ENCODE measurements at places on chromosomes 2 and 18. TPM values are rescaled to one million over a fixed set of nuclear protein-coding genes. Genes with fewer than 3 reads are reported as not detected.

Gene CHRND
- not detected for total RNA-seq

Gene XIRP2
- not detected for total RNA-seq

Gene NTSR2
- total RNA-seq, result not detected

Gene MAIP1
- total RNA-seq, result 30.4 TPM

GRCh38 chr2:3627500-3628100 is 30.4 kb upstream of the ALLC start:
- no peak overlapping the region for H3K4me3 ChIP-seq
- H3K4me1 ChIP-seq, result no peaks in the 10 kb centered on the region
- no peak overlapping the region for H3K27ac ChIP-seq
- no peaks in the 10 kb centered on the region for H3K36me3 ChIP-seq
- no peak for DNase-seq

Gene STARD7
- total RNA-seq, result 225 TPM

DNA sequence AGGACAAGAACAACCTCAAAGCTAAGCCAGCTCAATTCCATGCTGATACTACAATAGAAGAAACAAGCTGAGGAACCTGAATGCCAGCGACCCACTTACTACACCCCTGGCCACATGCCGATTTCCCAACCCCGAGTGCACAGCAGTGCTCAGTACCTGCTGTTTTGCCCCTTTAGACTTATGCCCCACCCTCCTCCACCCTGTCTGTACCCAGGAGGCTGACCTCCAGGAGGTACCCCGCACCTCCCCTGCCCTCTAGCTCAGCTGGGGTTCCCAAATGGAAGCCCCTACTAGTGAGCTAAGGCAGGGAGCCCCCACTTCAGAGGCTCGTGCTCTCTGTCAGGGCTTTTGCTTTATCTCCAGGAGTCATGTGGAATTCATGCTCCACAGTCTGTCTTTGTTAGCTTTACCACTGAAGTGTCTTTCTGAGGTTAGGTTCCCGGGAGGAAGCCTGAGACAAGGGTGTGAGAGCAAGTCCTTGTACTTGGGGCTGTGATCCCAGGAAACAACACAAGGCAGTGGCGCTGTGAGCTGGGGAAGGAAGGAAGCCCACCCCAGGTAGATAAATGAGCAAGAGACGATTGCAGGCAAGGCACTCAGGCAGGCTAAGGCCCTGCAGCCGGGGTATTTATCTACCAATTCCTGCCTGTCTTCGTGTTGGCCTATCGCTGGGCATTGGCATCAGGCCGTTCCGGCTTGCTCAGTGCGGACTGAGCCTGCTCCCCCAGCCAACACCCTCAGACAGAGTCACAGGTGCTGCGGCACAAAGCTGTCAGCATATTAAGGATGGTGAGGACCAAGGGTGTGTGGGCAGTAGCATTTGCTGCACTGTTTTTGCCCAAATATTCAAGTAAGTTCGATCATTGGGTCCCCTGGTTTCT is 220.5 kb downstream of the CYP26B1 start:
- H3K4me3 ChIP-seq, result no peak overlapping the region
- no peaks in the 10 kb centered on the region for H3K27me3 ChIP-seq
- H3K4me1 ChIP-seq, result no peaks in the 10 kb centered on the region
- DNase-seq, result no peak

DNA sequence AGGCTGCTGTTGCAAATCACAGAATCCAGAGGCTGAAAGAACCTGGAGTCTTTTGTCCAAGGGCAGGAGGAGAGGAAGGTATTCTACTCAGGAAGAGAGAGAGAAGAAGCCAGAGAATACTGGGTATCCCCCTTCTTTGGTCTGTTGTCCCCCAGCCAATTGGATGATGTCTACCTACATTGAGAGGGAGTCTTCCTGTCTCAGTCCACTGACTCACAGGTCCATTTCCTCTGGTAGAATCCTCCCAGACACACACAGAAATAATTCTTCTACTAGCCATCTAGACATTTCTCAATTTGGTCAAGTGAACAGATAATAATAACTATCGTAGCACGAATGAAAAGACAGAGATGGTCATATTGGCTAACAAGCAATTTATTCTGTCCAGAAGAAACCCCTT is 416.4 kb upstream of the UBE2E3 start:
- H3K4me1 ChIP-seq, result no peaks in the 10 kb centered on the region
- H3K27ac ChIP-seq, result no peak overlapping the region
- H3K27me3 ChIP-seq, result no peaks in the 10 kb centered on the region
- no peaks in the 10 kb centered on the region for H3K36me3 ChIP-seq

Gene BBS5
- 2.2 TPM for total RNA-seq

Gene GAL3ST2
- total RNA-seq, result 0.53 TPM

Gene ECEL1
- 1.8 TPM for total RNA-seq

DNA sequence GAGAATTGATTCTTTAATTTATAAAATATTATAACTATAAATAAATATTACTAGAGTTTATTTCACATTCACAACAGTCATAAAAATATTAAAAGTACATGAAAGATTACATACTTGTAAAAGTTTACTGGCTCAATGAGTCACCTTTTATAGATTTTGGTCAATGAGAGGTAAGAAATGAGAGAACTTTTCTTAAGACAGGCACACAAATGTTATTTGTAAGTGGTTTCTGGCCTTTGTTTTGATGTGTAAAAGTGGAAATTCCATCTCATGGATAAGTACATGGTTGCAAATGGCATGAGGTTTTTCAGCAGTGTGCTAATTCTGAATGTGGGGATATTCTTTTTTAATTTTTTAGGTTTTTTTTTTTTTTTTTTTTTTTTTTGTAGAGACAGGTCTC is 63.8 kb downstream of the TTC27 start:
- peaks cover 13% of the 10 kb centered on the region for H3K4me1 ChIP-seq
- no peak for DNase-seq
- no peaks in the 10 kb centered on the region for H3K27me3 ChIP-seq
- no peak overlapping the region for H3K27ac ChIP-seq
- no peak overlapping the region for H3K4me3 ChIP-seq
- no peaks in the 10 kb centered on the region for H3K36me3 ChIP-seq

Gene POTEC
- total RNA-seq, result not detected

DNA sequence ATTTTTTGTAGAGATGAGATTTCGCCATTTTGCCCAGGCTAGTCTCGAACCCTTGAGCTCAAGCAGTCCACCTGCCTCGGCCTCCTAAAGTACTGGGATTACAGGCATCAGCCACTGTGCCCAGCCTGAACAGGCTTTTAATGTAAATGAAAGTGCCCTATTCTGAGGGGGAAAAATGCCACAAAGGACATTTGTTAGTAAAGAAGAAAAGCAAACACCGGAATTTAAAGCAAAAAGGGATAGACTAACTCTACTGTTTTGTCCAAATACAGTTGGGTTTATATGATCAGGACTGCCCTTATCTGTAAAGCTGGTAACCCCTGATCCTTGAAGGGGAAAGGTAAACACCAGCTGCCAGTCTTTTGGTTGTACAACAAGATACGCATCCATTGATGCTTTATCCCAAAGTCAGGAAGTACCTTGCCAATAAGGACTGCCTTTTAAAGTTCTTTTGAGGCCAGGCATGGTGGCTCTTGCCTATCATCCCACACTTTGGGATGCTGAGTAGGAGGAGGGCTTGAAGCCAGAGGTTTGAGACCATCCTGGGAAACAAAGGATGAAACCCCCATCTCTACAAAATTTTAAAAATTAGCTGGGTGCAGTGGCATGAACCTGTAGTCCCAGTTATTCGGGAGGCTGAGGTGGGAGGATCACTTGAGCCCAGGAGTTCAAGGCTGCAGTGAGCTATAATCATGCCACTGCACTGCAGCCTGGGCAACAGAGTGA is 13.1 kb downstream of the CLEC4F start:
- no peaks in the 10 kb centered on the region for H3K4me1 ChIP-seq

Gene ANKRD44
- total RNA-seq, result 114 TPM

Gene IL37
- not detected for total RNA-seq
